ENCODE measurements at places on chromosomes 11 and 22.

DNA sequence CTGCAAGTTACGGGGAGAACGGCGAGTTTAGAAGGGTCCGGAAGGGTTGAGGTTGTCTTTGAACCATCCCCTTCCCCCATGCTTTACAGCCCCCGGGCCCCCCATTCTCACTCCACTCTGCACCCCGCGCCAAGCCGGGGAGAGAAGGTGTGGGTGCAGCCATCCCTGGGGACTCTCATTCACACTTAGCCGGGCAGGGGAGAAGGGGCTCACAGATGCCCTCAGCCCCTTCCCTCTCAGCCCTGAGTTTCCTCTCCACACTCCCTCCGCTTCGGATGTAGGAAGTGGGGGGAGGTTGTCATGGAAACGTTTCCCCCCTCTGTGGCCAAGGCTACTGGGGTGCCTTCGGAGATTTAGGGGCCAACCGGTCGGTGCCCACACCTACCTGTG, 334 bp downstream of the CADM1 start:
- DNase-seq = no peak

DNA sequence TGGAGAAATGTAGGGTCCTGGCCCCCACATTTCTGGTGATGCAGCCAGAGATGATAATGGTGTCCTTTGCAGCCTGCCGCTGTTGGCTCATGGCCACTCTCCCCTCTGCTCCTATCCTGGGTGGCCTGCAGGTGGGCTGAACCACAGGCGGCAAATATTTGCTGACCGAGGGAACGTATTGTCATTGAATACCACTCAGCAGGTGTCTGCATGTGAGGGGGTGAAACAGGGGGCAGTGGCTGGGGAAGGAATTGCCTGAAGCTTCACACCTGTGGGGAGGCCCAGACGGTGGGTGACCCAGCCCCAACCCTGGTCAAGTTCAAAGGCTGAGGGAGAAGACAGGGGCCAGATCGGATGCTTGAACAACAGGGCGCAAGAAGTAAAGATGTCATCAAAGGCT, 73.3 kb upstream of the WNT11 start:
- no peak for DNase-seq

DNA sequence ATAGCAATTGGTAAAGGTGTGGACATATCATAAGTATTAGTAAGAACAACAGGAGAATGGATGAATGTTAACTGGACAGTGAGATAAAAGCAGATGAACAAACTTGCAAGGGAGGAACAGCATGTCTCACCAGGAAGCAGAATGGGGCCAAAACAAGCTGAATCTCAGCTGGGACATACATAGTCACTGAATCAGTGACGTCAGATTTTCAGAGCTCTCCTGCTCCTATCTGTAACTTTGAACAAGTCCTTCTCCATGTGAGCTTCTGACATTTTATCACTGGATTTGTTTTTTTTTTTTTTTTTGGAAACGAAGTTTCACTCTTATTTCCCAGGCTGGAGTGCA, 118.7 kb downstream of the BBOX1 start:
- DNase-seq = no peak

DNA sequence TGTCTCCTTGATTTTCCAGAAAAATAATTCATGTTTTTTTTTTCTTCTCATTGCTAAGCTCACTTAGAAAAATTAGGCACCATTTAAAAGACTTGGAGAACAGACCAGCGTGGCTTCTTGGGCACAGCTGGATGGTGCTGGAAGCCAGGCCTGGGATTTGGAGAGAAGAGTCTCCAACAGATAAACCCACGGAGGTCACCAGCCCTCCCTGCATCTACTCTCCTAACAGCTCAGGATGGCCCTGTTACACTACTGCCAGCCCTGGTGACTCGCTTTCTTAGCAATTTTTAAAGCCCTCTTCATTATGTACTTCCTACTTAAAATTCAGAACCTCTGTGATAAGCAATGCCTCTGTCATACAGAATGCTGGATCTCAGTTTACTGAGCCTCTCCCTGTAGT, 1.7 kb downstream of the PTH start:
- DNase-seq = no peak

- DNase-seq = no peak
Measured at GRCh38 chr22:32522237-32522636, 47.6 kb downstream of the FBXO7 start.

DNA sequence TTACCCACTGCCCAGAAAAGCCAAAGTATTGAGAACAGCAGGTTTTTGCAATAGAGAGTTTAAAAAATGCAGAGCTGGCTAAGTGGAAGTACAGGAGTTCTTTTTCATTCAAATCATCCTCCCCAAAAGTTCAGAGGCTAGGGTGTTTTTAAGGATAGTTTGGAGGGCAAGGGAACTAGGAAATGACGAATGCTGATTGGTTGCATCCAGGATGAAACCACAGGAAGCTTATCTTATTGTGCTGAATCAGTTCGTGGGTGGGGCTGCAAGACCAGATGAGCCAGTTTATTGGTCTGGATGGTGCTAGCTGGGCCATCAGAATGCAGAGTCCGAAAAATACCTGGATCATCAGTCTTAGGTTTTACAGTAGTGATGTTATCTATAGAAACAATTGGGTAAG, 1427.1 kb downstream of the LRRC4C start:
- DNase-seq = no peak

DNA sequence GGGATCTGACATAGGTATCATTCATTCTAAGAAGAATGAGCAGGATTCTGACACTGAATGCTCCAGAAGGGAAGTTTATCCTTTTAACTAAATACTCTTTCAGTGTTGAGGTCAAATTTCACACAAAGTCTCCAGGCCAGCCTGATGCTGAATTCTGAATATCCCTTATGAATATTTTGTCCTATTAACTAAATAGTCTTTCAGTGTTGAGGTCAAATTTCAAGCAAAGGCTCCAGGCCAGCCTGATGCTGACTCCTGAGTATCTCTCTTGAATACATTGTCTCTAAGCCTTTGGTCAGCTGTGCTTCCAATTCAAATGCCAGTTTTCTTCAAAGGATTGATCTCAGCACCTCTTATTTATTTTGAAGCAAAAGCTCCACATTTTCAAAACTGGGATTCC, 676.8 kb downstream of the NTM start:
- DNase-seq = no peak

GRCh38 chr22:24810043-24810749, 4.2 kb downstream of the SGSM1 start:
- DNase-seq = no peak

DNA sequence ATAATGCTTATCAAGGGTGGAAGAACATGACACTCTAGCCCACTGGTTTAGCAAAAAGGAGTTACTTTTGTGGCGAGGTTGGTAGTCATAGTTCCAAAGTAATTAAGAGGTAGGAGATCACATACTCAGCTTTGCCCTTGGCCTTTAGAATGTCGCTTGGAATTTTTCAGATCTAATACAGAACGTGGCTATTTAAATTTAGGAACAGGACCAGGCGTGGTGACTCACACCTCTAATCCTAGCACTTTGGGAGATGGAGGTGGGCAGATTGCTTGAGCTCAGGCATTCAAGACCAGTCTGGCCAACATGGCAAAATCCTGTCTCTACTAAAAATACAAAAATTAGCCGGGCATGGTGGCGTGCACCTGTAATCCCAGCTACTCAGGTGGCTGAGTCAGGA, 26.1 kb upstream of the ZNRF3 start:
- no peak for DNase-seq

DNA sequence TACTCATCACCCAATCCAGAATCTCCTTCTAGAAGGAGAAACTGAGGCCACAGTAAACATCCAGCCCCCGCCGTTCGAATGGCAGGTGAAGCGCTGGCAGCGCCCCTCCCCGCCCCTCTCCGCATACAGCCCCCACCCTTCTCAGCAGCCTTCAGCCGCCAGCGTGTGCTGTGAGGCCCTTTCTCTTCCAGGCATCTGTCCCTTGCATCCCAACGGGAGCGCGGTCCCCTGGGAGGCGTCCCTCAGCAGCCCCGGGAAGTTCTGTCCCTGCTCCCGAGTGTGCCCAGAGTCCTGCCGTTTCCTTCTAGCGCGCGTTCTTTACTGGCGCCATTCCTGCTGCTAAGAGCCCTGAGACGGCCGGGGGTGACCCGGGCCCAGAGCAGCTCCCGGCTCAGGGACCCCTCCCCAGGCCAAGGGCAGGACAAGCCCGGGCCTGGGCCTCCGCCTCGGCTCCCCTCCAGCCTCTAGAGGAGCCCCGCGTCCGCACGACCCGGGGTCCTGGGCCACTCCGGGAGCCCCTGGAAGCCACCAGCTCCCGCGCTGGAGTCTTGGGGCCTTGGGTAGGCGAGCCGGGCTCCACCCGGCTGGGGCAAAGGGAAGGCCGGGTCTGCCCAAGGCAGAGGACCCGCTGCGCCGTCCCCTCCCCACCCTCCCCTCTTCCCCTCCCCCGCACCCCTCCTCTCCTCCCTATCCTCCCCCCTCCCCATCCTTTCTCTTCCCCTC, 450.4 kb downstream of the OPCML start:
- DNase-seq = no peak

GRCh38 chr22:37207981-37208380, 4.3 kb downstream of the SSTR3 start:
- DNase-seq = no peak

- no peak for DNase-seq
Measured at GRCh38 chr22:28440592-28441390, 238.8 kb downstream of the TTC28 start.

- no peak for DNase-seq
Measured at GRCh38 chr11:97363331-97363730, 973.5 kb downstream of the JRKL start.

DNA sequence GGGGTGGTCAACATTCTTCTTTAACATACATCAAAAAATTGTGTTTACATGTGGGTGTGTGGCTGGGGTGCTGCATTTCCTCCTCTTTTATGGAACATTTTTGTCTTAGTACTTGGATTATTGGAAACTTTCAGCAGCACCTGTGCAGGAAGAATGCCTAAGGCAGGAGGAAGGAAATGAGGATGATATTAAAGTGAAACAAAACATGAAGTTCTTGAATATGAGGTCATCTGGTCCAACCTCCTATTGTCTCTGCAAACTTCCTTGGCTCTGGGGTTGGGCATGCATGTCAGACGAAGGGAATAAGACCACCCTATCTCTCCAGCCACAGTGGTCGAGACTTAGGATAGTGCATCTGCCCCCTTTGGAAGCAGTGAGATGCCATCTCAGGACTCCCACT, 20.6 kb upstream of the OR9Q1 start:
- DNase-seq = no peak

DNA sequence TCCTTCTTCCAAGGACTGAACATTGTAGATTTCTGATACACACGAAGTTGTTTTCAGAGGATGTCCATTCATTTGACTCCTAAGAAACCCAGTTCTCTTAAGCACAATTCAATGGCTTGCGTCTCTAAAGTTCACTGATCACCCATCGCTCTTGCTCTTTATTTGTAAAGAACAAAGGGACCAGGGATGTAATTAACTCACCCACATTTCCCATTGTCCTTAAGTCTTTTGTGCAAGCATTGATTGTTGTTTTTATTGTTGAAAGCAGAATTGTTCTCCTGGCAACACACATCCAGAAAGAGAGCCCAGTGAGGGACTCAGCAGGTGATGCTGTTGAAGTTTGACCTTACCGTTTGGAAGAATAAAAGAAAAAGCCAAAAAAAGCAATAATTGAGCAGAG, 59.2 kb downstream of the SPON1 start:
- no peak for DNase-seq

- DNase-seq = no peak
Measured at GRCh38 chr11:1665313-1665712, 31.7 kb upstream of the KRTAP5-6 start.

DNA sequence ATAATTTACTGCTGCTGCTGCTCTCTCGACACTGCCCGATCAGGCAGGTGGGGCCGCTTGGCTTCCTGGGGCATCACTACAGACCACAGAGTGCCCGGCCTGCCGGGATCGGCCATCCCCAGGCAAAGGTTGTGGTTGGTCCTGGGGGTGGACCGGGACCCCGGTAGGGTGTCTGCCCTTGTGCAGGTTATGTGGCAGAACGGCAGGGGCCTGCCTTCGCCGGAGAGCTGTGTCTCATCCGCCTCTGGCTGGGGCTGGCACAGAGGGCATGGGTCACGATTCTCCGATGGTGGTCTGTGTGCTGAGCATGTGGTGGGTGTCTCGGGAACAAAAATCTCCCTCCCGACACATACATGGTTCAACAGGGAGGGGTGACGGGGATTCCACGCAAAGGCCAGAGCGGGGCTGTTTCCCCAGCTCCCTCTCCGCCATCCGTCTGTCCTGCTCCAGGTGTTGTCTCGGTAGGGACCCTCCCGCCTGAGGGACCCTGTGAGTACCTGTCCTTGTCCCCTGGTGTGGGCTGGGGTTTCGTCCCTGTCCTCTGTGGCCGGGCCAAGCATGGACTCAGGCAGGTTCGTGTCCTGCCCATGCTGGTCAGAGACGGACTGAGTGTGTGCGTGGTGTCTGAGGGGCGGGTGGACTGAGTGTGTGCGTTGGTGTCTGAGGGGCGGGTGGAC, 7.8 kb downstream of the GRAMD4 start:
- no peak for DNase-seq

- DNase-seq = no peak
Measured at GRCh38 chr11:15651033-15651432, 536.3 kb downstream of the INSC start.
